COR-L47 (cell line): ENCODE measurements at places on chromosomes 7 and 10.

- DNase-seq = no peak
Observed at GRCh38 chr10:98107644-98108430, 26.6 kb upstream of the R3HCC1L start.

- no peak for DNase-seq
Observed at GRCh38 chr10:88980247-88980646, 10.4 kb upstream of the FAS start.

DNA sequence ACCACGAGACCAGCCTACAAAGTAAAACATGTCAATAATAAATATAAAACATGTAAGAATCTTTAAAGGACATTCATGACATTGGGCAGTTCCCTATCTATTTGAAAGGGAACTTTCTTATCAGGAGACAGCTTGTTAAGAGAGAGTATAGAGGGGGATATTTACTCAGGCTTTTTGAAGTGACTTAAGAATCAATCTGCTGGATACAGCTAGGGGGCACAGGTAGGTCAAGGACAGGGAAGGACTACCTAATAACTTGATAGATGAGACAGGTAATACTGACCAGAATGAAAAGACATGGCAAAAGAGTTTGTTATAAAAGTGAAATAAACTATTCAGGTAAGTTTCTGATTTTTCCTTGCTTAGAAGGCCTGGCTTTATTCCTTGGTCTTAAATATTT, 21.8 kb upstream of the LRRD1 start:
- DNase-seq = no peak

DNA sequence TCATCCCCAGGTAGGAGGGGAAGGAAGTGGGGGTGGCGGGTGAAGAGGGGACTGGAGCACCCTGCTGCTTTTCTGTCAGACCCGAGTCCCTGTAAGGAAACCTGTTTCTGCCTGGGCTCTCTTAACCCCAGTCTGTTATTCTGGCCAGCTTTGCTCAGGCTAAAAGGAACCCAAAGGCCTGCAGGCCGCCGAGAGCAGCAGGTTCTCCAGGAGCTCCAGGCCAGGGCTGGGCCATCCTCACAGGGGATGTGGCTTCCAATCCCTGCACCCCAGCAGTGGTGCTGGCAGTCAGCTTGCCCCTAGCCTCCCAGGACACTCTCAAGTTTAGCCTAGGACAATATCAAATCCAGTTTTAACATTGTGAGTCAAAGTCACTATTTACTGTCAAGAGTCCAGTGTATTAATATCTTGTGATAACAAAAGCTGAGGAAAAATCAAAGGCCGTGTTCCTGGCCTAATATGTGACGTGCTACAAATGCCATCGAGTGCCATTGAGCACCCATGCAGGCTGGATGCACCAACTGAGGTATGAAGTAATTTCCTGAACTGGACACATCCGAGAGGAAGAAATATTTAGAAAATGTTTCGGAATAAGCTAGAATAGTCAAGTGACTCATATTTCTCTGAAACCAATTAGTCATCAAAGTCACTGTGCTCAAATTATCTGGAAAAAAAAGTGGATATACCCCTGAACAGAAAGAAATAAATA, 7.0 kb downstream of the PKD1L1 start:
- DNase-seq = no peak

GRCh38 chr10:96257944-96258343, 13.4 kb downstream of the BLNK start:
- no peak for DNase-seq

GRCh38 chr7:121755286-121755685, 117.7 kb upstream of the PTPRZ1 start:
- DNase-seq = no peak

GRCh38 chr10:132163278-132163765, 23.4 kb upstream of the DPYSL4 start:
- DNase-seq = peak; percentile 67

- no peak for DNase-seq
Observed at GRCh38 chr10:127854769-127855590, 37.8 kb downstream of the CLRN3 start.

- DNase-seq = no peak
Observed at GRCh38 chr10:1373287-1373686, 317.1 kb downstream of the WDR37 start.

GRCh38 chr10:116071453-116072148, 201.4 kb downstream of the GFRA1 start:
- no peak for DNase-seq

- no peak for DNase-seq
Observed at GRCh38 chr10:126170371-126170770, 217.9 kb downstream of the ADAM12 start.

DNA sequence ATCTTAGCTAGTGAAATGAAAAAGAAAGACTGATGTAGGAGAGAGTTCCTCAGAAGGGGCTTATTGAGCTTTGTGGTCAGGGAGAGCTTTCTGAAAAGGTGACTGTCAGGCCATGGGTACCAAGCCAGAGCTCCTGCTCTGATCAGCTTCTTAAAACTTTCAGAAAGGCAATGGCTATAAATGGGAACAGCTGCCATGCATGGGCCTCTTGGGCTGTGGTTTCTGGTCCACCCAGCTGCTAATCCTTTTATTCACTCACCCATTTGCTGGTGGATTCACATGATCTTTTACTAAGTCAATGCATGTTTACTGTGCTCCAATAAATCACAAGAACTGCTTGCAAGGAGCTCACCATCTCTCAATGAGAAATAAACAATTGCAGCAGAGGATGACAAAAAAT, 60.1 kb upstream of the ZPBP start:
- DNase-seq = no peak

DNA sequence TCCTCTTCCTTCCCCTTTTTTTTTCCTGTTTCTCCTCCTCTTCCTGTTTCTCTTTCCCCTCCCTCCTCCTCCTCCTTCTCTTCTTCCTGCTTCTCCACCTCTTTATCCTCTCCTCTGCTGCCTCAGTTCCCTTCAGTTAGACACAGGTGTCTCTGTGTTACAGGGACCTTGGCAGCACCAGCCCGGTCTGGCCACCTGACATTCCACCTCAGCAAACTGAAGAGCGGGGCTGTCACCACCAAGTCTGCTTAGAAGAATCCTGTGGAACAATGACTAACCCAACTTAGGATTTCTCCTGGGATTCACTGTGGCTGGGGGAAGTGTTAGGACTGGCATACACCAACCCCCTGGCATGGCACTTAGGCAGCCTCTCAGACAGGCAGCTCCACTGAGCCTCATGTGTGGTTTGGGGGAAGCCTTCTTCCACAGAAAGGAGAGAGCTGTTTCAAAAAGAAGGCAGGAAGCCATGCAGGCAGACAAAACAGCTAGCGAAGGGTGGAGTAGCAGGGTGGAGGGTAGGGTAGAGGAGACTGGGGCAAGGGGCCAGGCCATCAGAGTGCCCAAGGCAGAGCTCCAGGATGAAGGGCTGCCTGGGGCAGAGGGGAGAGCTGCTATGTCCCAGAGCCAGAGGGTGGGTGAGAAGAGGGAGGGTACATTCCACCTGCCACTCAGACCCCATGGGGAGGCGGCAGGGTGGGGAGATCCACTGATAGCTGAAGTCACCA, 13.2 kb upstream of the GDF10 start:
- no peak for DNase-seq

GRCh38 chr7:25835197-25835596, 316.8 kb upstream of the NFE2L3 start:
- DNase-seq = no peak

GRCh38 chr7:90740386-90740785, 144.3 kb downstream of the CDK14 start:
- DNase-seq = no peak

DNA sequence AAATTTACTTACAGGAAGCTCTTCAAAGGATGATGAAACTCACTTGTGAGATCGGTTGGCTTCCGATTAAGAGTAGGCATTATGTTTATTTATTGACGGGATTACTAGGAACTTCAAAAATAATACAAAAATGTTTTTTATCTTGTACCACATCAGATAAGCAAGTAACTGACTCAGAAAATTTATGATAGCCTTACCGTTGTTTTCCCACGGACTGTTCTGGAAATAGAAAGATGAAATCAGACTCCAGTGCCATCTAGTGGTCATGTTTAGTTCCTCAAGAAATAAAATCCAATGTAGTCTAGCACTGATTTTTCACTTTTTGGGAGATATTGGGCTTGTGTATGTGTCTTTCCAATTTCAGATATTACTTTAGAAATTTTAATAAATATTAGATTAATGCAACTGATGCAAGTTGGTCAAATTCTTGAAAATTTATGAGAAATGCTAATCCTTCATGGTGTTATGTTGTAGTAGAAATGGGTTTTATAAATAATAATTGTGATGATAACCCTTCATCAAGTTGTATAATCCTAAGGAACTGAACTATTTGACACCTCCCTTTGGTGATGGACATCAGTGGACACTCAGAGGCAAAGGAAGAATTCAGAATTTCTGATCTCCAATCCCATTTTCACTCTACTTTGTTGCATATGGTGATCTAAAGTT, 168.8 kb downstream of the TMEM26 start:
- peak; percentile 56 for DNase-seq

- no peak for DNase-seq
Observed at GRCh38 chr10:73850863-73851461, 23.4 kb downstream of the CAMK2G start.

- DNase-seq = no peak
Observed at GRCh38 chr10:4686644-4686996, 139.4 kb upstream of the AKR1E2 start.

DNA sequence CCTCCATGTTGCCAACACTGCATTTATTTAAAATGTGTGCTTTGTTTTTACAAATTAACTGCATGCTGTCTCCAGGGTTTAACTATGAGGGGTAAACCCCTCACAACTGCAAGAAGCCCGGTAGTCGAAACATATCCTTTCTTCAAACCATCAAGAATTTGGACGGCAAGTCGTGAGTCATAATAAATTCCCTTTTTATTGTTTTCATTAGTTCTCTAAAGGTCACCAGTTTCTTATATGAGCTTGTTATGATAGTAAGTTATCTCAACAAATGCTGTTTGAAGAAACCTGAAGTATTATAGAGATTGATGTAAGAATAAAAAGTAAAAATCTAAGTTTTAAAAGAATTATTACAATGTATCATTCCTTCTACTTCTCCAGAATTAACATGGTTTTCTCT, 12.2 kb upstream of the FIGNL1 start:
- DNase-seq = no peak

DNA sequence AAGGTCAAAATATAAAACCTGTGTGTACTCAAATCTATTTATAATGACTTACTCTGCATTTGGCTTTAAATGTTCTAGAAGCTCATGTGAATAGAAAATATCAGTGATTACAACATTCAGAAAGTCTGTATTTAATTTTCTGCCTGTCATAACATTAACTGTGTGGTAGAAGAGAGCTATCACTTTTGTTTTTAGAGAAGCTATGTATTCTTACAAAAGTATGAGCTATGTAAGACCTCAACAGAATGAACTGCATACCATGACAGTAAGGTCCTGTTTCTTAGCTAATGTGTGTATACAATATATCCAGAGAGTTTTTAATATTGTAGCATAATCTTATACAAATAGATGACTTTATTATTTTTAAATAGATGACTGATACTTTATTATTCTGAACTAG, 61.5 kb downstream of the PTN start:
- DNase-seq = no peak

GRCh38 chr10:42981358-42982236, 95.3 kb upstream of the RET start:
- DNase-seq = no peak

GRCh38 chr7:26987338-26987737, 108.5 kb downstream of the HOXA1 start:
- no peak for DNase-seq

GRCh38 chr7:19971956-19972355, 198.5 kb upstream of the TMEM196 start:
- no peak for DNase-seq

GRCh38 chr10:67780759-67781538, 57.0 kb downstream of the DNAJC12 start:
- DNase-seq = no peak

DNA sequence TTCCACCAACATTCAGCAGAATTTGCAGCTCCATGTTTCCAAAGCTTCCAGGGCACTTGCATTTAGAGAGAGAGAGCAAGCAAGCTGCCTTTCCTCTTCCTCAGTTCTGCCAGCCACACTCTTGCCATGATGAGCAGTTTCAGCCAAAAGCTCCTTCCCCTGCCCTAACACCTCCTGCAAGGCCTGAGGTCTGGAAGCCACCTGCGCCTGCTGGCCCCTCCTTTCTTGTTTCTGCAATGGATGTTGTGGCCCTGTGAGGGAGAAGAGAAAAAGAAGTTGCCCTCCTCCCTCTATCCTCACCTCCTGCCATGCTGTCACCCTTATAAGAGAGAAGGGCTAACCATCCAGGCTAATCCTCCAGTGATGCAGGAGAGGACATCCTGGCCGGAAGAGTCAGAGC, 48.7 kb downstream of the IKZF1 start:
- no peak for DNase-seq

DNA sequence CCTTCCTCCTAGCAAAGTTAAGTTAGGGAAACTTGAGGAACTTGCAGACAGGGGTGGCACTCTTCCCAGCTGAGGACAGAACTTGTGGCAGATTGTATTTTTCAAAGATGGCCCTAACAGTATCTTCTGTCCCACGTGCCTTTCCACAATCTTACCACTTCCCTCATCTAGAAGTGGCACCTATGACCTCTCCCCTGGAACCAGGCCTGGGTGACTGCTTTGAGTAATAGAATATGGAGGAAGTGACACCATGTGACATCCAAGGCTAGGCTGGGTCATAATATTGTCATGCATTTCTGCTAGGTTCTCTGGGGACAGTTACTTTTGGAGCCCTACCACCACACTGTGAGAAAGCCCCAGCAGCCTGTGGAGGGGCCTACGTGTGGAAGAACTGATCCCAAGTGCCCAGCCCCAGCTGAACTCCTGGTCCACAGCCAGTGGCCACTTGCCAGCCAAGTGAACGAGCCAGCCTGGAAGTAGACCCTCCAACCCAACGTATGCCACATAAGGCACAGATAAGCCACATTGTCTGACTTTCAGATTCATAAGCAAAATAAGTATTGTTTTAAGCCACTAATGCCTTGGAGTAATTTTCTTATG, 193.7 kb downstream of the PTPN20 start:
- no peak for DNase-seq

DNA sequence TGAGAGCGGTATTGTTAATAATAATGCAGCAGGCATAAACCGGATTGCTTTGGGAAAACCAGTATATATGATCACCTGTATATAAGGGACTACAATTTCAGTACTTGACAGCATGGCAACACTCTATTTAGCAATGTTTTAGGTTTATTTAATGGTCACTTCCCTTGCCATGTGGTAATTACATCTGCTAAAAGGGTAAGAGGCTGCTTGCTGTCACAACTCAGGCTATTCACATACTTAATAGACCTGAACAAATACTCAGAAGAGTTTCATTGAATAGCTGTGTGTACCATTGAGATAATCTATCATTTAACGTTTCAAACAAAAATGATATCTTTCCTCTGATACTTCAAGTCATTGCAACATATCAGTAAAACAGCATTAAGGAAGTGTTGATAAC, 90.1 kb downstream of the PCDH15 start:
- DNase-seq = no peak

GRCh38 chr10:7956508-7956907, 98.0 kb upstream of the GATA3 start:
- no peak for DNase-seq
